Activated CD4-positive, alpha-beta T cell treated with anti-CD3 and anti-CD28 coated beads, Interleukin-2, amount 10 ng/mL, durations not matched to agents 7 days and 5 days (primary cell): ENCODE measurements at places on chromosomes 1 and 21.

GRCh38 chr1:208423526-208423925 is 179.3 kb upstream of the PLXNA2 start:
- no peak for DNase-seq

DNA sequence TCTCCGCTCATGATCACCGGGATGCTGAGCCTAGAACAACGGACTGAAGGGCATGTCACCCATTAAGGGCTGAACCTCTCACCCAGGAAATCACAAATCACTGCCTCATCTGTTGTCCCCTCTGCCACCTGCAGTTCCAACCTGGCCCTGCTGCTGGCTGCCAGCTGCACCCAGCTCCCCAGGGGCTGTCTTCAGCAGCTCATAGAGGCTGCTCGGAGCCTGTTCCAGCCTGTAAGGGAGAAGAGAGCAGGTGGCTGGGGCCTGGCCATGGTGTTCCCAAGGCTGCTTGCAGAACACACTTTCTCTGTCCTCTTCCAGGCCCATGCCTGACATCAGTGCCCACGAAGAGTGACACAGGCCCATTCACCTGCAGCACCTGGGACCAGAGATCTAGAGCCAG is 44.5 kb upstream of the DISP3 start:
- no peak for DNase-seq

DNA sequence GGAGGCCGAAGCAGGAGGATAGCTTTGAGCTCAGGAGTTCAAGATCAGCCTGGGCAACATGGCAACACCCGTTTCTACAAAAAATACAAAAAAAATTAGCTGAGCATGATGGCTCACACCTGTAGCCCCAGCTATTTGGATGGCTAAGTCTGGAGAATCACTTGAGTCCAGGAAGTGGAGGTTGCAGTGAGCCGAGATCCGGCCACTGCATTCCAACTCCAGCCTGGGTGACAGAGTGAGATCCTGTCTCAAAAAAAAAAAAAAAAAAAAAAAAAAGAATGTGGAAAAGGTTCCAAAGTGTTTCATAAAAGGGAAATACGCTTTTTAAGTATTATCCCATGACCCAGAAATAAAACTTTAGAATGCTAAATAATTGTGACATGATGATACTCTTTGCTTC is 8.0 kb downstream of the S1PR1 start:
- DNase-seq: no peak

DNA sequence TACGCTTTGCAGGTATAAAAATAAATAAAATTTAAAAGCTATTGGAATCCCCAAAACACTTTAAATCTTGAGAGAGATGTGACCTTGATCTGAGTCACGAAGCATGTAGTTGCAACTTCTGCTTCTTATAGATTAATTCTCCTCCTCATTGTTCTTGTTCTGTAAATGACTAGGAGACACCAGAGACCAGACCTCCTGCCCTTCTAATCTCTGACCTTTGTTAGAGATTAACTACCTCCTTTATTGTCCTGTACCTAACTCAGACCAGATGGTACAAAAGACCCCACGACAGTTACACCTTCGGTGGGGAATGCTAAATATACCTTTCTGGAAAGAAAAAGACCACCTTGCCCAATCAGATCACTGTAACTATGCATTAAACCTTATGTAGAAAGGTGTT is 76.9 kb upstream of the NEK2 start:
- DNase-seq: no peak

- no peak for DNase-seq
These were observed 308.4 kb upstream of the BEND5 start for GRCh38 chr1:49085079-49085478.

DNA sequence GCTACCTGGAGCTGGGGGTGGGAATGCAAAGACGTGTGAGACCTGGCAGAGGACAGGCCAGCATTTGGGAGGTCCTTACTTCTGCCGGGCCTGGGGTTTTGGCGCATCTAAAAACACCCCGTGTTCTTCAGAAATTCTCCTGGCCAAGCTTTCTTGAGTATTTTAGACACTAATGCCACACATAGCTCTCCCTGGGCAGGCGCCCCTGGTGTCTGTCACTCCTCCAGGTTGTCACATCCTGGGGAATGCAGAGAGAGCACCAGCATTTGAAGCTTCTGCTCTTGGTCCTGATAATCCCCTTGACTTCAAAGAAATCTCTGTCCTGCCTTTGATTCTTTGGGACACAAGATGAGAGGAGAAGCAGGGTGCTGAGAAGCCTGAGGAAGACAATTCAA is 6.0 kb downstream of the CAPN9 start:
- DNase-seq: no peak

DNA sequence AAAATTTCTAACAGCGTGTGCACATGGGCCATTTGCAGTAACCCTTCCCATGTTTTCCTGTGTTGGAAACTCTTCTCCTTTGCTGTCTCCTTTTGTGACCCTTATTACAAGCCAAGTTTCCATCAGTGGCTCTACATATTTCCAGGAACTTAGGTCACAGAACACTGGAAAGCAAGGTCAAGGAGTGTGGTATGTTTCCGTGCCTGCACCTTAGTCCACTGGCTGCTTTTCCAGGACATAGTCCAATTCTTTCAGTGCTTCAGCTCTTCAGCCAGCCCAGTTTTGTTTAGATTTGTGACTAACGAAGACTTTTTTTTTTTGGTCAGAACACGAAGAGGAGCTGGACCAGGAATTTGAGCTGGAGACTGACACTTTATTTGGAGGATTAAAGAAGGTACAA is 33.8 kb downstream of the HHAT start:
- DNase-seq: no peak

GRCh38 chr1:36608272-36608671 is 125.6 kb upstream of the CSF3R start:
- no peak for DNase-seq

DNA sequence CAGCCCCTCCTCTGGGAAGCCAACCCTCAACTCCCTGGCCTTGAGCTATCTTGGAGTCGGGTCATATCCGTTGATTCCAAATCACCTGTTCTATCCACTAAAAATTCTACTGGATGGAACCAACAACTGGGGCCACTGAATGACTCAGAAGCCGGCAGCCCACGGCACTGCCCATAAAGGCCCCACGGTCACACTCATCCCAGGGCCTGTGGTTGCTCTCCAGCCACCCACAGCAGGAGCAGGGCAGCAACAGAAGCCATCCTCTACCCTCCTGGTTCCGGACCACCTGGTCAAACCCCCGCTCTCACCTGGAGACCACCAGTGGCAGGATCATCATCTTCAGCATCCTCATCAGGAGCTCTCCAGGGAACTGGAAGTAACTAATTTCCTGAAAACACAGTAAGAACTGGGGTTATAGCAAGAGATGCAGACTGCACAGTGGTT is 8.4 kb downstream of the SLC1A7 start:
- no peak for DNase-seq

DNA sequence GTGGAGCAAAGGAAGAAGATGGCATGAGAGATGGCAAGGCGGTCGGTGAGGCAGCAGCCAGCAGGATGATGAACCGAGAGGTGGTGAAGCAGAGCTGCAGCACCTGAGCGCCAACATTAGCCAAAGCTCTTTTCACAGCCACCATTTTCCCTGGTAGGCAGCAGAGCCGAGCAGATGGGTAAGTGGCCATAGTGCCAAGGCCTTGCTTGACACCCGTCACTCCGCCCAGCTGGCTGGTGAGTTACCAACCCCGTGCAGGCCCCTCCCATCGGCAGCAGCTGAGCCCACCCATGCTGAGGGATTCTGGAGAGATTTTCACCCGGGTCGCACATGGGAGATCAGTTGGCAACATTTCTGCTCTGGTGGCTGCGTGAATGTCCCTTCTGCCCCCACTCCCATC is 647.7 kb downstream of the PTPRU start:
- DNase-seq: no peak

DNA sequence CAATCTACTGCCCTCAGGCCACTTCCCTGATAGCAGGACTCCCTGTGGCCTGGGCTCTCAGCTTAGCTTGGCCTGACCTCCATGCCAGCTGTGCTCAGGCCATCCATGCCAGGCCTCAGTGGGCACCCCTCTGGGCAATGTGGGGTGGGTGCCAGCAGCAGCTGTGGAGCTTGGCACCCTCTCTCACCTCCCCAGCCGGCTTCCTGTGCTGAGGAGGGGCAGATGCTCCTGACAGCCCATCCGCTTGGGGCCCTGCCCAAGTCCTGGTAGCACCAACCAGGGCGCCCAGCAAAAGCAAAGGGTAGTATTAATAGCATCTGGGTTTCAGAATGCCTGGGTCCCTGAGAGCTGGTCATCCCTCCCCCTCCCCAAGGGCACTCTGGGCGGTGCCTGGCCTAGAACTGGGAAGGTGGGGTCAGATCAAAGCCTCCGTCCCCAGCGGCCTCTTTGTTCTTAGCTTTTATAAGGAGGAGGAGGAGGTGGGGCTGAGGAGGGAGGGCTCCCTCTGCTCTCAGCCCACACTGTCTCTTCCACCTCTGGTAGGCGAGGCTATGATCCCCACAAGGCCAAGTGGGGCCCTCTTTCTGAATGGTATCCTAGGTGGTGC is 6.1 kb downstream of the EFNA4 start:
- no peak for DNase-seq

GRCh38 chr1:42845866-42846256 is 552 bp upstream of the ZNF691 start:
- no peak for DNase-seq

- no peak for DNase-seq
These were observed 157.2 kb upstream of the COL11A1 start for GRCh38 chr1:103265551-103265950.

GRCh38 chr1:171940368-171940767 is 99.1 kb downstream of the DNM3 start:
- DNase-seq: no peak

GRCh38 chr1:219876798-219877209 is 51.6 kb downstream of the SLC30A10 start:
- no peak for DNase-seq

DNA sequence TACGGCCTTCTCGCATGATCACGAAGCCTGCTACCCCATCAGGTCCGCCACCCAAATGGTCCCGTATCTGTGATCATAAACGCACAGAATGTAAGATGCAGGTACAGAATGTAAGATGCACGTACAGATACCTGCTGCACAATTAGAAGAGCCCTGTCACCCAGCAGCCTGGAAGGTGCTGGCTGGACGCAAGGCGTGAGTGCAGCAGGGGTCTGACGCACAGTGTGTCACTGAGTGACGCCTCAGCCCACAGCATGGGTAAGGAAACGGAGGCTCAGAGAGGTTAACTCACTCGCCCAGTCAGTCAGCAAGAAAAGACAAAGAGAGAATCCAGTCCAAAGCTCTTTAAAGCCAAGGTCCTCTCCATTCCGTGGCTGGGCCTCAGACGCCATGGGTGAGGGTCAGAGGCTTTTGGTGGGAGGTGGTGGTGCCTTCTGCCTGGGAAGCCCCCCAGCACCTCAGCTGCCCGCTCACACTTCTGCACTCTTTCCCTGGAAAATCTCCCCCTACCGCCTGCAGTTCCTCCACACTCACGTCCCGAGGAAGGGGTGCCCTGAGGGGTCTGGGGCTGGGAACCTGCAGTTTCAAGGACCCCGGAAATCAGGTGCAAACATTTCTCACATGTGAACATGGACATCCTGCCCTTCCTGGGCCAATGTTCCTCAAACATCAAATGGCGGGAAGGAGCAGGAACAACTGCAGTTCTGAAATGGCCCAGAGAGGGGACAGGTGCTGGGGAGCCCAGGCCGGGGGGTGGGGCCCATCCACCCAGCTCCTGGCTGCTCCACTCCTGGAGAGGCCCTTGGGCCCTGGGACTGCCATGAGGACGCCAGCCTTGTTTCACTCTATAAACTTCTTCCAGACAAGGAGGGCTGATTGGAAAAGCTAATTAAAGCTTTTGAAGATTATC is 59.4 kb downstream of the SLC66A1 start:
- DNase-seq: no peak

GRCh38 chr1:30413606-30414005 is 309.8 kb downstream of the MATN1 start:
- no peak for DNase-seq

DNA sequence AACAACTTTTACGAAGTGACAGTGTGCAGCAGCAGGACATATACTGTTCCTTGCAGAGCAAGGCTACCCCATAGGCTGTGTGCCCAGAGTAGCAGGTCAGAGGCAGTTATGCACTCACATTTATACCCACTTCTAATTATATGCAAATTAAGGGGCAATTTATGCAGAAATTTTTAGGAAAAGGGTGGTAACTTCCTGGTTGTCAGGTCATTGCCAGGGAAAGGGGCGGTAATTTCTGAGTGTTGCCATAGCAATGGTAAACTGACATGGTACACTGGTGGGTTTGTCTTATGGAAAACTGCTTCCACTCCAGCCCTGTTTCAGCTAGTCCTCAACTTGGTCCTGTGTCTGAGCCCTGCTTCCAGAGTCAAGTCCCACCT is 12.0 kb upstream of the SLAMF1 start:
- DNase-seq: no peak

GRCh38 chr1:233566886-233567285 is 47.0 kb upstream of the KCNK1 start:
- no peak for DNase-seq

DNA sequence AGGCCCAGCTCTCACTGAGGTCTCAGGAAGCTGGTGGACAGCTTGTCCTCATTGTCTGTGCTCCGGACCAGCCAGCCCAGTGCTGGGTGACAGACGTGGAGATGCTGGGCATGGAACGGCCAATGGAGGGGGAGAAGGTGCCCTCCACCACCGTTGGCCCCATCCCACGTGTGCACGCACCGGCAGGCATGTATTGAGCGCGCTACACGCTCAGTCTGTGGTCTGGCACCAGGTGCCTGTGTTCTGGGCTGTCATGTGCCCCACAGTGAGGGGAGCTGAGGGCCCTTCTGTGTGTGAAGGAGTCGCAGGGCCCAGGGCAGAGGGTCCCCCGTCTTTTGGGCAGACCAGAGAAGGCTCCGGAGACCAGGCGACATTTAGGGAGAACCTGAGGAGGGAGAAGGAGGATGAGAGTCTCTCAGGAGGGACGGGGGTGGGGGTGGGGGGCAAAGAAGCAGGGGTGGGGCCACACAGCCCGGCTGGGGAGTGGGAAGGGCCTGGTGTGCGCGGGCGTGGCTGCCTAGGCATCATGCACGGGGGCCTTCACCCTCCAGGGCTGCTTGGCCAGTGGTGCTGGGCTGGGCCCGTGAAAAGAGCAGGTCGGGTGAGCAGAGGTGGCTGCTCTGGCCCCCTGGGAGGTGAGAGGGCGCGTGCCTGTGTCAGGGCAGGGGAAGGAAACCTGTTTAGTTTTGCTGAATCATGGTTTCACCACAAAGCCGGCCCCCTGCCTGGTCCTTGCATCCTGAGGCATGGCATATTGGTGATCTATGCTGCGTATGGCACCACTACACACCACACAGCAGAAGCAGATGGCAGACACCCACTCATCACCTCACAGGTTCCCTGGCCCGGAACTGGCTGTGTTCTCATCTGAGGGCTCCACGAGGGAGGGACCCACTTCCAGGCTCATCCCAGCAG is 86.7 kb upstream of the TTC34 start:
- no peak for DNase-seq
